ENCODE measurements at places on chromosomes 3 and 15.

DNA sequence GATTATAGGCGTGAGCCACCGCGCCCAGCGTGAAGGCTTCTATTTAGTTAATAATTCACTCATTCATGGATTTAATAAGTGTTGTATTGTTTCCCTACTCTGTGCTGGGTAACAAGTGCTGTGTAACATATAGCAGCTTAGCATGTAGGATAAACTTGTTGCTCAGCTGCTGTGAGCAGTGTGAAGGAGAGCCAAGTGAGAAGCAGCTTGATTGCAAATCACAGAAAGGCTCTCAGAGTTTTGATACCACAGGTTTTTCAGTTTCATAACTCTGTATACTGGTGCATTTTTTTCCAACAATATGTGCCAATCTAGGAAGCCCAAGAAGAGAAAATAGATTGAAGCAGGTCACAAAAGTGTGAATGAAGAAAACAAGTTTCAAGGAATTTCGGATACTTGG, 48.4 kb downstream of the AGTR1 start:
- no peak for DNase-seq

DNA sequence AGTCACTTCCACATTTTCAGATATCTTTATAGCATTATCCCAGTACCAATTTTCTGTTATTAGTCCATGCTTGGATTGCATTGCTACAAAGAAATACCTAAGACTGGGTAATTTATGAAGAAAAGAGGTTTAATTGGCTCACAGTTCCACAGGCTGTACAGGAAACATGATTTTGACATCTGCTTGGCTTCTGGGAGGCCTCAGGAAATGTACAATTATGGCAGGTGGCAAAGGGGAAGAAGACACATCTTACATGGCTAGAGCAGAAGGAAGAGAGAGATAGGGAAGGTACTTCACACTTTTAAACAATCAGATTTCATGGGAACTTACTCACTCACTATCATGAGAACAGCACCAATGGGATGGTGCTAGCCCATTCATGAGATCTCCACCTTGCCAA, 172.3 kb upstream of the GPR149 start:
- no peak for DNase-seq

DNA sequence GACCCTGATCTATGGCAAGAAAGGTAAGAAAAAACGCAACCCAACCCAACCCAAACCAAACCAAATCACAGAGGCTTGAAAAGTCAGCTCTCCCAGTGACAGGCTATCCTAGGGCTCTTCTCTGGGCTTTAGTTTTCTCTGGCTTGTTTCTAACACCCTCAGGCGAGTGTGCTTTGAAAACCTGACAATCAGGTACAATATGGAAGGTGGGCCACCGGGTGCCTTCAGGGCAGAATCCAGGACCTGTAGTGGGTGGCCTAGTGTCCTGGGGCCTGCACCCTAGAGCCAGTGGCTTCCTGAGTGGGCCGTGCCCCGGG, 46.8 kb downstream of the BHLHE40 start:
- DNase-seq, result no peak

DNA sequence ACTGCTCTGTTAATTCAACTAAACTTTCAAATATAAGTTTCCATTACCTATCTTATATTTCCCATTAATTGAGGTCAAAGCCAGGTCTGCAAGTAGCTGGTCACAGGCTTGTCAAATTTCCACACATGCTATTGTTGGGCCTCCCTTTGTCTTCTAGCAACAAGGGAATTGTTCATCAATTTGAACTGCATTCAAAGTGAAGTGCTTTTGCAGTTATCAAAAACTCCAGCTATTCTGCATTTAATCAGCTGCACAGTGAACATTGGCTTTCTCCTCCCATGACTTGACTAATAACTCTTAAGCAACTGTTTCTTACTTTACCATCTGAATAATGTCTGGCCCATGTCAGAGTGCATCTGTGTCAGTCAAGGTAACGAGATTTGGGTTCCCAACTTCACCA, 198.4 kb downstream of the KCNH8 start:
- DNase-seq, result no peak

DNA sequence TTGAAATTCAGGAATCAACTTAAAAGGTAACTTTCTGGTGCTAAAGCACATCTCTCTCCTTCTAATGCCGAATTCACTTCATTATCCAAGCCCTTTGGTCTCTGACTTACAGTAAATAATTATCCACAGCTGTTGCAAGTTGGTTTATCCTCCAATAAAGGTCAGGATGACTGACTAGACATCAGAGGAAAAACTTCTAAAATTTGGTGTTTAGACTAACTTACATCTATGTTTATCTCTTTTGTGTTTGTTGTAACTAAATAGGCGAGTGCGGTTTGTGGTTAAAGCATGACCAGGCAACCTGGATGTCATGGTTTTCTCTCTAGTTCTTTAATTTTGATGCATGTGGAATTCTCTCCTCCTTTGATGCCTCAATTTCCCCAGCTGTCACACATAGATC, 237.4 kb upstream of the LRTM1 start:
- DNase-seq, result no peak

DNA sequence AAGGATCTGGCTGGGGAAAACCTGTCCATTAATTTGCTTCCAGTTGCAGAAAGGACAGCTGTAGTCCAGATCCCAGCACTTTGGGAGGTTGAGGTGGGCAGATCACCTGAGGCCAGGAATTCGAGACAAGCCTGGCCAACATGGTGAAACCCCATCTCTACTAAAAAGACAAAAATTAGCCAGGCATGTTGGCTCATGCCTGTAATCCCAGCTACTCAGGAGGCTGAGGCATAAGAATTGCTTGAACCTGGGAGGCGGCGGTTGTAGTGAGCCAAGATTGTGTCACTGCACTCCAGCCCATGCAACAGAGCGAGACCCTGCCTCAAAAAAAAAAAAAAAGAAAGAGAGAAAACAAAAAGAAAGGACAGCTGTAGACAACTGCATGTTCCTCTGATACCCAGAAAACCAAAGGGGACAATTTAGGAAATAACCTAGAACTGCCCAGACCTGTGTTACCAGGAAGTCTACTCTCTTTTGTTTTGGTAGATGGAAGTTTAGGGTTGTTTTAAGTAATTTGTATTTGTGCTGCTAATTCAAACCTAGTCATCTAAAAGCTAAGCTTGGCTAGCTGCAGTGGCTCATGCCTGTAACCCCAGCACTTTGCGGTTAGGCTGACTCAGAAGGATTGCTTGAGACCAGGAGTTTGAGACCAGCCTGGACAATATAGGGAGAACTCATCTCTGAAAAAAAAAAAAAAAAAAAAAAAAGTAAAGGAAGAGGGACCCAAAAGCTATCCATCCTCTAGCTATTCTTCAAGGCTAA, 22.7 kb downstream of the EXD1 start:
- no peak for DNase-seq

GRCh38 chr15:51331141-51331540, 7.3 kb downstream of the CYP19A1 start:
- no peak for DNase-seq

DNA sequence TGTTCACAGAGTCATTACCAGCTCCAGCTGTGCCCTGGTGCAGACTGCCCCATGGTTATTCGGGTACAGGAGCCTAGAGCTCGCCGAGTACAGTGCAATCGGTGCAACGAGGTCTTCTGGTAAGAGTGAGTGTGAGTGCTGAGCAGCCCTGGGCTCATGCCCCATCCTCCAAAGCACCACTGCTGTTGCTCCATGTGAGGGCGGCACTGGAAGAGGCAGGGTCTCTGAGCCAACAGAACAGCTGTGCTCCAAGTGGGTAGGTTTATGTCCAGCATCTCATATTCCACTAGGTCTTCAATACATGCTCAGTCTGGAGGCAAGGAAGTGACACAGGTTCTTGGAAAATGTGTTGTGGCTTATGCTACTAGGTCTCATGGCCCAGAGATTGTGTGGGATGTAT, 19.5 kb upstream of the P4HTM start:
- no peak for DNase-seq

GRCh38 chr3:19190602-19191001, 42.3 kb downstream of the KCNH8 start:
- no peak for DNase-seq

All from stimulated activated CD4-positive, alpha-beta T cell treated with anti-CD3 and anti-CD28 coated beads, Interleukin-12 subunit alpha, Interleukin-12 subunit beta, amount 100 ng/mL, for 48 hours (primary cell).